Mammary epithelial cell (primary cell): ENCODE measurements at places on chromosomes 12 and 14. TPM values are rescaled to one million over a fixed set of nuclear protein-coding genes. Genes with fewer than 3 reads are reported as not detected.
A peak's percentile ranks its signal among the peaks of the same experiment; 100 is the strongest.

DNA sequence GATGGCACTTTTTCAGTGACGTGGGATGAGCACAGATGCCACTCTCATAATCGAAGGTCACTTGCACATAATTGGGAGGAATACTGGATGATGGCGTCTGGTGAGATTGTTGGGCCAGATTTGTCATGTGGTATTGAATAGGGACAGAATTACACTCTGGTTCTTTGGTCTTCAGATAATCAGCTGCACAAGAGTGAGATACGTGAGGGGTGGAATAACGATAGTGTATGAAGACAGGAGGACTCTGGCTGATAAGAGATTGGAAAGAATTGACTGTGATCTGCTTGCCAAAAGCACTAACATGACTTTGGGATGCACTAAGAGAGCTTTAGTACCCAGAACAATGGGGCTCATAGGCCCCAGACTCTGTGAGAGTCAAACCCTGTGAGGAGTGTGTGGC is 7.0 kb upstream of the RABGGTA start:
- DNase-seq: no peak

DNA sequence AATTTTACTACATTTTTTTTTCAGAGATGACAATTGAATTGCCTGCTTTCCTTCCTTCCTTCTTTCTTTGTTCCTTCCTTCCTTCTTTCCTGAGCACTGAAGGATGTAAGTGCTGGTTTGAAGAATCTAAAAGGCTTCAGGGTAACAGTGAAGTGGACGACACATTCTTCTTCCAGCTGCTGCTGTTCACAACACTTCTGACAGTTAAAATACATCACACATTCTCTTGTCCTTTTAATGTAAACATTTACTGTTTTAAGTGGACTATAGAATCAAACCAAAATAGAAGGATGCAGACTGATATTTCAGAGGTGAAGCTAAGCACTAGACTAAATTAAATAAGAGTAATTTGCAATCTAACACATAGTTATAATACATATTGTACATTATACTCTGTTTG is 151.5 kb downstream of the MSRB3 start:
- DNase-seq: no peak

ZBTB1 gene
- polyA plus RNA-seq: 15.7 TPM

GRCh38 chr12:72888693-72889092 is 616.5 kb downstream of the TRHDE start:
- DNase-seq: no peak

PPFIA2 gene
- not detected for polyA plus RNA-seq

GRCh38 chr12:39327510-39327909 is 115.4 kb downstream of the KIF21A start:
- DNase-seq: no peak

KIAA0586 gene
- polyA plus RNA-seq: 10.1 TPM

KRT5 gene
- polyA plus RNA-seq: 8,158 TPM

IFNG-AS1 gene
- polyA plus RNA-seq: not detected

CD9 gene
- polyA plus RNA-seq: 775 TPM

- DNase-seq: peak; percentile 57
Observed at GRCh38 chr12:14410841-14411569, 45.5 kb downstream of the ATF7IP start.

CGRRF1 gene
- polyA plus RNA-seq: 6.7 TPM

- no peak for DNase-seq
Observed at GRCh38 chr14:56004786-56005185, 113.4 kb upstream of the PELI2 start.

GRCh38 chr12:111840807-111841206 is 1.2 kb upstream of the MAPKAPK5 start:
- DNase-seq: no peak

DNA sequence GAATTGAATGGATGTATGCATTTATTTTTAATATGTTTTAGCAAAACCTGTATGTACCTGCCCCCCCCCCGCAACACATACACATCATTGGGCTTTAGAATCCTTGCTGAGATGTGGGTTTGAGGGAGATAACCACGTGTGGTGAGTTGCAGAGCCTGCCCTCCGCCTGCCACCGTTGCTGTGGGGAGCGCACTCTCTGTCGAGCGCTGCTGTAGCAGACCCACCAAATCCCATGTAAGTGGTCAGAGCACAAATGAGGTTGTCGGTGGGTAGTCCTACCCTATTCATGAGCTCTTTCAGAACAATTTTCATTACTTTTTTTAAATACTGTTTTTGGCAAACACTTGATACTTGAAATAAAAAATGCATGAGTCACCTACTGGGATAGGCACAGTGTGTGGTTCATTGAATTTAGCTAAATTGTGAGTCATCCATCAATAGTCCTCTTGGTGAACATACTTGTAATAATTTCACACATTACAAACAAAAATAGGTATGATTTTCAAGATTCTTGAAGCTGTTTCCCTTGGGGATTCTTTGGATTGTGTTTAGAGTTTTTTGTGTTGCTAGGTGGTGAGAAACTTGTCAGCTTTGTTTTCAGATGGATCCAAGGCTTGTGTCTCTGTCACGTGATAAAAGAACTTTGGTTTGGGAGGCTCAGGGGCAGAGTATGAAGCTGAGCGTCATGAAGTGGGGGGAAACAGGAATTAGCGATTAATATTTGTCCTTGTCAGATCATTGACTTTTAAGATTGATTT is 107.6 kb downstream of the PTCSC3 start:
- DNase-seq: peak; percentile 54

DNA sequence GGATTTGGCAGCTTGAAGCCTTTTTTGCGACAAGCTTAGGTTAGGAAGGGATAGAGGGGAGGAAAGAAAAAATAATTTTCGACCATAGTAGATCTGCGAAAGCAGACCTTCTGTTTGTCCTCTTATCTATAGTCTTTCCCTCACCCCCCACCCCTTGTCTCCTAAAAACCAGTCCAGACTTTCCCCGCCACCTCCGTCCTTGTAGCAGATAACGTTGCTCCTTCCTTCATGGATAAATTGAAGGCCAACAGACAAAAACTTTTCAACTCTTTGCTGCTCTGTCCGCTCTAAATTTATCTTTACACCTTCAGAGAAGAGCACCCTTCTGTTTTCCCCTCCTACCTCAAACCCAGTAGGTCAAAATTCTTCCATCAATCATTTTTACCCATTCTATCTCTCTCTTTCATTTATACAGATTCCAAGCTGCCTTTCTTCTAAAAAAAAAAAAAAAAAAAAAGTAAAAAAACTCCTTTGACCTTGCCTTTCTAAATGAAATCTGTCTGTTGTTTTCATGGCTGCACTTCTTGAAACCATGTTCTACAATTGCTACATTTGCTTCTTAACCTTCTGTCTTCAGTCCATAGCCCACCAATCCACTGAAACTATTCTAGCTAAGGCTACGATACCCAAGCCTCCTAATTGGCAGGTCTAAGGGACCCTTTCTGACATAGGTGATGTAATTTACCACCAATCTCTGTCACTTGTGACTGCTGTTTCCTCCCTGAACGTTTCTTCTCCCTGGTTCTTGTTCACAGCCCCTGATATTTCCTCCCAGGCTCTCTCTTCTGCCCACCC is 11.1 kb upstream of the NEMF start:
- DNase-seq: no peak

DNA sequence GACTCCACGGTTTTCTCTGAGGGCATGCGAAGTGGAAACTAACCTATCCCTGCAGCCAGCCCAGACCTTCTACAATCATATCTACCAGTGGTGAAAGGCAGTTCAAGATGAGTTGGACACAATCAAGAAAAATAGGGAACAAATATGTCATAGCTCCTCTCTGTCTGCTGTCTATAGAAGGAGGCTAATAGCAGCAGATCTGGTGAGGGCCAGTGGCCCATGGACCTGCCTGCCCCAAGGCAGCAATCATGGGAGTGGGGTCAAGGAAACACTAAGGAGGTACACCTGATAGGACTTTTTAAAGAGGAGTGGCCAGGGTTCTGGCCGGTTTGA is 149.5 kb downstream of the PRKCH start:
- no peak for DNase-seq

- no peak for DNase-seq
Observed at GRCh38 chr12:52630599-52631200, 12.3 kb upstream of the KRT73 start.

GRCh38 chr14:85416771-85417170 is 113.2 kb upstream of the FLRT2 start:
- DNase-seq: peak; percentile 88

MYBPC1 gene
- polyA plus RNA-seq: not detected

DNA sequence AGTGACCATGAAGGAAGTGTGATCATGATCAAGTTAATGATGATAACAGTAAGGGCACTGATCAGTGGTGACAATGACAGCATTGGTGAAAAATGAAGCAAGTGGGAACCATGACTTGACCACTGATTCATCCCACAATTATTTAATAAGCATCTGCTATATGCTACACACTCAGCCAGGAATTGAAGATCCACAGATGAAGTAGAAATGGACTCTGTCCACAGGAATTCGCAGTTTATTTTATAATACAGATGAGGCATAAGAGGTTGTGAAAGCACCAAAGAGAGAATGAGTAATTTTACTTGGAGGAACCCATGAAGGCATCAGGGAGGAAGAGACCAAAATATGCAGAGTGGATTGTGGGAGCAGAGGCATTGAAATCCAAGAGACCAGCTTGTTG is 33.8 kb upstream of the SMUG1 start:
- DNase-seq: peak; percentile 90

DNA sequence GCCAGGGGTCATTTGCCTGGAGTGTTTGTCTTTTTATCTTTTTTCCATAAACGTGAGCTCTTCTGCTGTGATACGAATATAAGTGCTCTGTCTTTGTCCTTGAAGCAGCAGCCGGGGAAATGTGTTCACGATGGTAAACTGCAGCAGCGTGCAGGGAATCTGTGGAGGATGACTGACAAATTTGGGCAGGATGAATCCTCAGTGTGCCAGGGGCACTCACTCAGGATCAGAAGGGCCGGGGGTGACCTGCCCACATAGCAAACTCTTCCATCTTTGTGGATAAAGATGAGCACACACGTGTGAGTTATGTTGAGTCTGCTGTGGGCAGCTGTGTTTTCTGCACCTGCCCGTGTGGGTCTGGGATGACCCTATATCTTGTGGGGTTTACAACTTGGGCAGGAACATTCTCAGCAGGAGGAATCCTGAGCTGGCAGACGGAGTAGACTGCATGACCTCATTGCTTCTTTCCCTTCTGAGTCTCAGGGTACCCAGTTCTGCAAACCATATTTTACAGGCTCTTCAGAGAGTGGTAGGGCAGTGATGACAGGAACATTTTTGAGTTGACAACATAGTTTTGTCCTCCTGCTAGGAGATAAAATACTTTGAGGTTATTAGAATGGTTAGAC is 711 bp downstream of the ANO4 start:
- DNase-seq: no peak

- DNase-seq: peak; percentile 53
Observed at GRCh38 chr12:124497039-124497438, 70.4 kb downstream of the NCOR2 start.

TSPAN19 gene
- polyA plus RNA-seq: 0.09 TPM

SPIC gene
- polyA plus RNA-seq: not detected

GRCh38 chr12:40342010-40342409 is 117.2 kb downstream of the LRRK2 start:
- no peak for DNase-seq

- no peak for DNase-seq
Observed at GRCh38 chr12:109697270-109697553, 16.4 kb upstream of the FAM222A start.

- no peak for DNase-seq
Observed at GRCh38 chr12:110920324-110920910, at the start of gene MYL2. MYL2 (minus strand) TSS chr12:110920579; CDS start chr12:110920529, 50 bp downstream.

OASL gene
- polyA plus RNA-seq: 0.50 TPM

DNA sequence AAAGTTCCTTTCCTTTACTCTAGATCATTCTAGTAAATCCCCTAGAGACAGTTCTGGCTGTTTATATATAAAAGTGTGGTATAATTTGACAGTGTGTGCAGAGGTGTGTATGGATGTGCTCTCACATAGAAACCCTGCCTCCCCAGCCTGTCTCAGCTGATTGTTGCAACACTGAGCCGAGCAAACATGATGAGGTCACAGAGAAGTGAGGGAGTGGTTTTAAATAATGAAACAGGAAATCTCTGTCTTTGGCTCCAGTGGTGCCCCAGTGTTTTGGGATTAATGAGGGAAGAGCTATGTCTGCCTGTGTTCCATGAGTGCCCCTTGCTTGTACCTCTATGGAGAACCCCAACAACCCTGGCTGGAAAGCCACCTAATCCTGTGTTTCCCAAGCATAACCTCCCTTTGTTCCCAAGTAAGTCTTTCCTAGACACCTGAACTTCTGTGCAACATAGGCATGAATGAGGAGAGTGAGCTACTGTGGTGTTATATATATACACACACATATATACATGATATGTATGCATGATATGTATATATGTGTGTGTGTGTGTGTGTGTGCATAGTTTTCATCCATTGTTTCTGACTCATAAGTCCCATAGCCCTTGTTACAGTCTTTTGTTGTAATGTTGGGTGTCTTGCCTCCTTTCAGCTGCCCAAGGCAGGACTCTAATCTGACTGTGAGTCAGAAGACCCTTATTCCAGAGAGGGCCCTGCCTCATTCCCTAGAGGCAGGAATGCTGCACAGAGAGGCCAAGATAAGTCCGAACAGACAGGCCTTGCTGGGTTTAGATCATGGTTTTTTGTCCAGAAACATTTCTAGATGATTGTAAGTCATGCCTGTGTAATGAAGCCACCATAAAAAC is 18.0 kb downstream of the TRAF3 start:
- DNase-seq: peak; percentile 83

SYCP3 gene
- polyA plus RNA-seq: not detected
